ENCODE measurements at places on chromosomes 5 and 9.
A peak's percentile ranks its signal among the peaks of the same experiment; 100 is the strongest.

DNA sequence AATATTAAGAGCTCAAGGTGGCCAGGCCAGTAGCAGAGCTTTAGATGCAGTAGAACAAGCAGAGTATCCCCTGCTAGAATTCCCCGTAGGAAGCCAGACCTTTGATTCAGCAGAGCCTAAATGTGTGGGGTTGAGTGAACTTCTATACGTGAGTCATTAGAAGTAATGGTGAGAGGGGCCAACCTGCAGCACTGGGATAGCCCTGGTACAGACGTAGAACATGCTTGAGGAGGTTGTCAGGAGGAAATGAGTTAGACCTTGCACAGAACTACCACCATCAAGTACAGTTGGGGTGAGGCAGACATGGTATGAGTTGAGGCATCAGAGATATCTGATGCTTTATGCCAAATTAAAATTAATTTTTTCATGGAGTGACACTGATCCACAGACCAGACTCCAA lies 42.0 kb downstream of the PDCD1LG2 start:
- no peaks in the 10 kb centered on the region for H3K36me3 ChIP-seq
- no peaks in the 10 kb centered on the region for H3K27me3 ChIP-seq
- no peak overlapping the region for H3K4me3 ChIP-seq
- peaks cover 2% of the 10 kb centered on the region for H3K4me1 ChIP-seq
- DNase-seq = no peak
- H3K27ac ChIP-seq = no peak overlapping the region

GRCh38 chr5:154442801-154443200 lies 3.0 kb upstream of the SAP30L start:
- no peak overlapping the region for H3K4me3 ChIP-seq
- peaks cover 19% of the 10 kb centered on the region for H3K4me1 ChIP-seq
- H3K27me3 ChIP-seq = no peaks in the 10 kb centered on the region
- no peak for DNase-seq
- H3K27ac ChIP-seq = no peak overlapping the region

DNA sequence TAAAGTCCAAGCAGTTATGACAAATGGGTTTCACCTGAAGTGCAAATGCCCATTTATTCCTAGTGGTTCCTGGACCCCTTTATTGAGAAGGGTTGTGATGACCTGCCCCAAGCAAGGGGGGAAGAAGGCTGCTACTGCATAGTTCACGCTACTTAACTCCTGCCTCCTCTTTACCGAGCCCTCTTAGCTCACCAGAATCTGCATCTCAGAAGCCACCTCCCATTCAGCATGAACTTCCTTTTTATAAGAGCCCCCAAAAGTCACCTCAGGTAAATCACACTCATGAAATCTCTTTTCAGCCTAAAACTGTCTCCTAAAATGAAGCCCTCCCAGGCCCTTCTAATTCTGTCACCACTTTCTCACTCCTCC lies 26.6 kb upstream of the C9orf72 start:
- no peak overlapping the region for H3K4me3 ChIP-seq
- DNase-seq = no peak

DNA sequence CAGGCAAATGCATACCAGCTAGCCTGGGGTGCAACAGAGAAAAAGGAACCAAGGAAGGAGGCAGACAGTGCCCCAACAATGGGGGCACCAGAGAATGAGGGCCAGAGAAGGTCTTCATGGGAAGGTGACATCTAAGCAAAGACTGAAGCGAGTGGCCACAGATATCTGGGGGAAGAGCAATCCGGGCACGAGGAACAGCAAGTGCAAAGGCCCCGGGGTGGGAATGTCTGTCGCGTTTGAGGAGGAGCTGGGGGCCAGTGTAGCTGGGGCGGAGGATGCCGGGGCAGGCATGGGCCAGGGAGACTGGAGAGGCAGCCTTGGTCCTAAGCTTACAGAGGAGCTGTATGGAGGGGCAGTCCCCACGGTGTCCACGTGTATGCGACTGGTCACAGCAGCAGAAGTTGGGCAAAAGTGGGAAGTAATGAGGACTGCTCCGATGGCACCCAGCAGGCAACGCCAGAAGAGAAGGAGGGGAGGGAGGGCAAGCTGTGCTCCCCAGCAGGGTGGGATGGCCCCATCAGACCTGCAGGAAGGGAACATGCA lies 19.1 kb downstream of the EEIG1 start:
- H3K36me3 ChIP-seq = no peaks in the 10 kb centered on the region
- peaks cover 51% of the 10 kb centered on the region for H3K4me1 ChIP-seq
- DNase-seq = no peak
- no peak overlapping the region for H3K4me3 ChIP-seq

GRCh38 chr9:110559869-110560268 lies 19.7 kb downstream of the SVEP1 start:
- H3K4me1 ChIP-seq = no peaks in the 10 kb centered on the region
- no peaks in the 10 kb centered on the region for H3K36me3 ChIP-seq
- H3K27ac ChIP-seq = no peak overlapping the region
- H3K4me3 ChIP-seq = no peak overlapping the region
- DNase-seq = no peak
- H3K27me3 ChIP-seq = no peaks in the 10 kb centered on the region

- no peak for DNase-seq
- H3K36me3 ChIP-seq = no peaks in the 10 kb centered on the region
- peaks cover 5% of the 10 kb centered on the region for H3K4me1 ChIP-seq
- no peaks in the 10 kb centered on the region for H3K27me3 ChIP-seq
Observed at GRCh38 chr9:107218829-107219485, 64.1 kb upstream of the RAD23B start.

DNA sequence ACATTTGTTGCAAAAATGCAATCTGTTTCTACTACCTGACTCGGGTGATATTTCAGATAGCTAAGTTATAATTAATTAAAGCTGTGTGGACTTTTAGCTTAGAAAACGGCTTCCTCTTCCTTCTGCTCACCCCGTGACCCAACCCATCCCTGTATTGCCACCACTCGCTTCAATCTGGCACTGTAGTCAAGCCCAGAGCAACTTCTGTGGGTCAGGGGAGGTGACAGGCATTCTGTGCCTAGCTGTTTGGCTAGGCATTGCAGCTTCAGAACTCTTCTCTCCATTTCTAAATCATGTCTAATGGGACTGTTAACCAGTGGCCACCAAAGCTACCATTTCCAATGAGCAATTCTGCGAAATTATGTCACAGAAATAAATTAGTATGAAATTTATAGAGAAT lies 179.7 kb upstream of the TLX3 start:
- H3K4me1 ChIP-seq = no peaks in the 10 kb centered on the region
- H3K36me3 ChIP-seq = no peaks in the 10 kb centered on the region
- H3K27ac ChIP-seq = no peak overlapping the region
- no peak for DNase-seq
- no peaks in the 10 kb centered on the region for H3K27me3 ChIP-seq

DNA sequence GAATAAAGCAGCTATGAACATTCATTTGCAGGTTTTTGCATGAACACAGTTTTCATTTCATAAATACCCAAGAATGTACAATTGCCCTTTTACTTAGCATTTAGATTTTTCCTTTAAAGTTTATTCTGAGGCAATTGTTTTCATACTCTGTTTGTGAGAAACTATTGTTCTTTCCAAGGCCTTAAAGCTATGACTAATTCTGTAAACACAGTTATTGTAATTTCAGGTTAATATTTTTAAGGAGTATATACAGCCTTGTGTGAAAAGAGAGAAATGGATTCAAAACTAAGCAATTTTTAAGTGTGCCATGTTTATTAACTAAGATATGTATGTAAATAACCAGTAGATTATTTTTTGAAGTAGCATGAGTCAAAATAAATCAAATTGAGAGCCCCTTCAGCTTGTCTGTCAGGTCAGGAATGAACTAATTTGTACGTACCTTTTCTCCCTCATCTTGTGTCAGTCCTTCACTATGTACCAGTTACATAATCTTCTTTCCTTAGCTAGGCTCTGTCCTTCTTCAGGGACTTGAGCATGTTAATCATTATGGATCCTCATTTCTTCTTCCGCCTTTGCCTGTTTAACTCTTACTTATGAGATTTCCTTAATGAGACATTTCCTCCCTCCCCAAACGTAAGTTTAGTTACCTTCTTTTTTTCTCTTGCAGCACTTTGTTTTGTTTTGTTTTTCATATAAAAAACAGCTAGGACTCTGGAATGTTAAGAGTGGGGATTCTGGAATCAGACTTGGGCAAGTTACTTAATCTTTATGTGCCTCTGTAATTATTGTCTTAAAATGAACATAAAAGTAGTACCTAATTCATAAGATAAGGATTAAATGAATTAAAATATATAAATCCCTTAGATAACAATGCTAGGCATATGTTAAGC lies 63.6 kb downstream of the NIPBL start:
- H3K27ac ChIP-seq = peak overlapping the region; percentile 8
- peaks cover 26% of the 10 kb centered on the region for H3K4me1 ChIP-seq
- no peak overlapping the region for H3K4me3 ChIP-seq
- DNase-seq = no peak
- H3K36me3 ChIP-seq = no peaks in the 10 kb centered on the region
- no peaks in the 10 kb centered on the region for H3K27me3 ChIP-seq

- no peaks in the 10 kb centered on the region for H3K27me3 ChIP-seq
- peak overlapping the region; percentile 94 for H3K27ac ChIP-seq
- no peaks in the 10 kb centered on the region for H3K36me3 ChIP-seq
- peak; percentile 89 for DNase-seq
- H3K4me1 ChIP-seq = peaks cover 29% of the 10 kb centered on the region
- H3K4me3 ChIP-seq = peak overlapping the region; percentile 74
Observed at GRCh38 chr9:89605465-89606048, 745 bp downstream of the GADD45G start.

DNA sequence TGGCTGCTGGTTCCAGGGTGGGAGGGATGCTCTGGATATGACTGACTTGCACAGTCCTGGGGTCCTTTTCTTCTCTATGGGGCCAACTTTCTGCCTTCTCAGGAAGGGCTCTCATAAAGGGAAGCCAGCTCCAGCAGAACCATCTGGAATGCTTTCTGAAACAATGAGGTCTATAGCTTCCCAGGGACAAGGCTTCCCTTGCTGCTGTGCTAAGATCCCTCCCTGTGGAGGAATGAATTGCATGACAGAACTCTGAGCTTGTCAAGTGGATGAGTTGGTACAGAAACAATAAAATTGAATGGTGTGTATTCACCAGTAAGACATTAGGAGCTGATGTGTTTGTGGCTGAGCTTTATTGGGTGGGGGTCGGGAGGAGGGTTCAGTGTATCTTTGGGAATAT lies 19.8 kb downstream of the CKMT2 start:
- no peak for DNase-seq
- no peaks in the 10 kb centered on the region for H3K27me3 ChIP-seq
- H3K4me1 ChIP-seq = no peaks in the 10 kb centered on the region
- H3K27ac ChIP-seq = no peak overlapping the region
- H3K36me3 ChIP-seq = no peaks in the 10 kb centered on the region

- no peaks in the 10 kb centered on the region for H3K27me3 ChIP-seq
- no peak for DNase-seq
- no peak overlapping the region for H3K4me3 ChIP-seq
Observed at GRCh38 chr5:138829341-138829740, 45.8 kb downstream of the LRRTM2 start.

DNA sequence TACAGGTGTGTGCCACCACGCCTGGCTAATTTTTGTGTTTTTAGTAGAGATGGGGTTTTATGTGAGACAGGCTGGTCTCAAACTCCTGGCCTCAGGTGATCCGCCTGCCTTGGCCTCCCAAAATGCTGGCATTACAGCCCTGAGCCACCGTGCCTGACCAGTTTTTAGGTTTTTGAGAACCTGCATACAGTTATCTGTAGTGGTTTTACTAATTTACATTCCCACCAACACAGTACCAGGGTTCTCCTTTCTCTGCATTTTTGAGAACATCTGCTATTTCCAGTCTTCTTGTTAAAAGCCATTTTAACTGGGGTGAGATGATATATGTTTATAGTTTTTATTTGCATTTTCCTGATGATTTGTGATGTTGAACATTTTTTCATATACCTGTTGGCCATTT lies 12.8 kb downstream of the DMXL1 start:
- DNase-seq = no peak
- H3K4me1 ChIP-seq = peaks cover 12% of the 10 kb centered on the region
- H3K27ac ChIP-seq = no peak overlapping the region
- H3K36me3 ChIP-seq = no peaks in the 10 kb centered on the region
- H3K27me3 ChIP-seq = no peaks in the 10 kb centered on the region

DNA sequence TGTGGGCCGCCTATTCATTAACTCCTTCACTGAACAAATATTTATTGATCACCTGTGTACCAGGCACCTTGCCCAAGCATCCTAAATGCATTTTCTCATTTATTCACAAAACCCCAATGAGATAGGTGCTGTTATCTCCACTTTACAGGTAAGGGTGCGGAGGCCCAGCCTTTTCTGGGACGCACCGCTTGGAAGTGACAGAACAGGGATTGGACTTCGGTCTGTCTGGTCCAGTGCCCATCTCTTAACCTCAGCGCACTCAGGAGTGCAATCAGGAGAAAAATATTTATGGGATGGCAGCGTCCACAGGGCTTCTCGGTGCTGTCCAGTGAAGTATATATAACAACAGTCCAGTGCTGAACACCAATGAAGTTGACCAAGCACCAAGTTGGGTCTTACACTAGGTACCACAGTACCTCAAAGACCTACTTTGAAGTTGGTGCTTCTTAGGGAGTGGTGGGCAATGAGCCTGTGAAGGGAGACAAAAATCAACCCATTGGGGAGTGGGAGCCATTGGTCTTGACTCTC lies 18.9 kb upstream of the GARNL3 start:
- no peaks in the 10 kb centered on the region for H3K36me3 ChIP-seq
- peak overlapping the region; percentile 61 for H3K4me3 ChIP-seq
- no peak for DNase-seq
- no peaks in the 10 kb centered on the region for H3K27me3 ChIP-seq

DNA sequence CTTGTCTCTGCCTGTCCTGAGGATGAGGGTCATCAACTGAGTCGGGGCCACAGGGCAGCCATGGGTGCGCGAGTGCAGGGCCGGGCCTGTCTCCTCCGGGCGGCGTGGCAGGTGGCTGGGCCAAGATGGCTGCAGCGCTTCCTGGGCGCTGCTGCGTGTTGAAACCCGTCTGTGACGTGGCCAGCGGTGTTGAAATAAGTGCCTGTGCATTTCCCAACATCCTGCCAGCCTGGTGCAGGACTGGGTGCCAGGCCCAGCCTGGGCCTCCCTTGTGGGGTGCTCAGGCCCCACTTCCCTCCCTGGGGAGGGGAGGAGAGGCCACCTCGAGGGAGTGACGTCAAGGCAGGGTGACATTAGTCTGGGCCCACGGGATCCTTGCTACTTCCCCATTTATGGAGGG lies 45.5 kb downstream of the RXRA start:
- peaks cover 78% of the 10 kb centered on the region for H3K4me1 ChIP-seq
- no peaks in the 10 kb centered on the region for H3K27me3 ChIP-seq
- no peaks in the 10 kb centered on the region for H3K36me3 ChIP-seq
- no peak overlapping the region for H3K4me3 ChIP-seq
- H3K27ac ChIP-seq = peak overlapping the region; percentile 89
